Myocyte (in vitro differentiated cells): ENCODE measurements at places on chromosomes 2 and 18.
A peak's percentile ranks its signal among the peaks of the same experiment; 100 is the strongest.

- DNase-seq = no peak
These were observed 226.3 kb downstream of the SH3RF3 start for GRCh38 chr2:109355192-109355843.

DNA sequence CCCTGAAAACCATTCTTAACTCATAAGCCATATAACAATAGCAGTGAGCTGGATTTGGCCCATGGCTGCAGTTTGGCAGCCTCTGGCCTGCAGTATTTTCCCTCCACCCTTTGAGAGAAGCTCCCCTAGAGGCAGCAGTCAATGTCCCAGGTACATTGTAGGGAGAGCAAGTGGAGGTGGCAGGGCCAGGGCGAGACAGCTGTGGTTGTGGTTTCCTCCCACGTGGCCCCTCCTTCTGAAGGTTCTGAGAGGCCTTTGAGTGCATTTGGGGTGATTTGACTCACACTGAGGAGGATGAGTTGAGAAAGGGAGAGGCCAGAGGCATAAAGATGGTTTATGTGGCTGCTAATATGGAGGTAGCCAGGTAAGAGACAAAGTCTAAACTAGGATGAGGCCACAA, 45.5 kb upstream of the LDAH start:
- DNase-seq = no peak

DNA sequence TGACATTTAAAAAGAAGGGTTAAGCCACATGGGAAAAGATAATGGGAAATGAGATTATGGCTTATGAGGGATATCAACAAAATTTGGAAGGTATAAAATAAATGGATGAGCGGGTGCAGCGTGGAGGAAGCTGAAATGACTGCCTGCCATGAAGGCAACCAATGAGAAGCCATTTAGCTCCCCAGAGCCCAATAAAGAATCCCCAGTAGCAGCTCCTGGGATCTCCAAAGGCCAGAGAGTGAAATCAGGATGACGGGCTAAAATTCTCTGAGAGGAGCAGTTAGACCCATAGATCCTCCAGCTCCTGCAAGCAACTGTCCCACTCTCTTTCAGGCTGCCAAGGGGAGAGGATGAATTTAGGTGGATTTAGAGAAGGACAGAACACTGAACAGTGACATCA, 12.9 kb upstream of the MAPRE3 start:
- no peak for DNase-seq

GRCh38 chr2:133146893-133147292, 421.4 kb downstream of the NCKAP5 start:
- peak; percentile 10 for DNase-seq

GRCh38 chr2:178412047-178412446, 38.9 kb downstream of the PRKRA start:
- DNase-seq = no peak

DNA sequence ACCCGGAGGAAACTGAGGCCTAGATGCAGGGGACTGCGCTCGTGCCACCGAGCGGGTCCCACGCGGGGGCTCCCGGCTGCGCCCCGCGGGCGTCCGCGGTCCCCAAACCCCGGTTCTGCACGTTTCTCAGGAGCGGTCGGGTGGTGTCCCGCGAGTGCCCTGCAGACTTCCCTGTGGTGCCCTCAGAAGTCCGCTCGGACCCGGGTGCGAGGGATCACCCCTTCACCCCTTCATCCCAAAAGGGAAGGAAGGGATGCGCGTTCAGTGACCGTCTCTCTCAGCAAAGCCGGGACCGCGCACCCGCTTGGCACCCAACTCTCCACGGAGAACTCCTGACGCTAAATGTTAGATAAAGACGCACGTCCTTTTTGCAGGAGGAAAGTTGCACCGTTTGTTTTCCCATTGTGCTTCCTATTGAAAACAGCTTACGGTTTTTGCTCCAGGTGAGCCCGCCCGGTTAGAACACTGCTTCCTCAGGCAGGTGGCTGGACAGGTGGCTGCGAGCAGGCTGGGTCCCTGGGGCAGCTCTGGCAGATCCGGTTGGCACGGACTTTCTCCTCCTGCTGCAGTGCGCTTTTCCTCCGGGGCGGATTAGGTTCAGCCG, 779 bp downstream of the DGKD start:
- DNase-seq = no peak

DNA sequence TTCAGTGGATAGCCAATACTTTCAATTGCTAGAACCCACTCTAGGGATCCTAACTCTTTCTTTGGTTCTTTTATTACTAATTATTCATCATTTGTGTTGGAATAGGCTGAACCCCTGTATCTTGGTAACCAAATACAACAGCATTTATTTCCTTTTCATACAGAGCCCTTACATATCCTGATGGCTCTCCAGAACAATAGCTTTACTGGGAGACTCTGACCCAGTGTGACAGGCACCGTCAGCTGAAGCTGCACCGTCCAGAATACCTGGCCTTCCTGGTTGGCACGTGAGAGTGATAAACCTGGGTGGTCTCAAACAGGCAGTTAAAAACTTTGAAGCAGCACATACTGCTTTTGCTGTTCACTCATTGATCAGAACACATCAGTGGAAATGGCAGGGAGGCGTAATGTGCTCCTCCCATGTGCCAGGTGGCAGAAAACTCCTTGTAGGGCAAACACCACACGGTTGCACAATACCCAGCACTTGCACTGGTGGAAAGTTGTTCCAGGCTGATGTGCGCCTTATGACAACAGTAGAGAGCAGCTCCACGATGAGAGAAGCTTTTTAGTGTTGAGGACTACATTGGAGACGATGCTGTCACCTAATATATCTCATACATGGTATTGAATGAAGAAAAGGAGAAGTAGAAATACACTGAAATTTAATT, 456.2 kb downstream of the PARD3B start:
- DNase-seq = no peak

- no peak for DNase-seq
These were observed 65.1 kb downstream of the SMIM21 start for GRCh38 chr18:75362435-75362834.

DNA sequence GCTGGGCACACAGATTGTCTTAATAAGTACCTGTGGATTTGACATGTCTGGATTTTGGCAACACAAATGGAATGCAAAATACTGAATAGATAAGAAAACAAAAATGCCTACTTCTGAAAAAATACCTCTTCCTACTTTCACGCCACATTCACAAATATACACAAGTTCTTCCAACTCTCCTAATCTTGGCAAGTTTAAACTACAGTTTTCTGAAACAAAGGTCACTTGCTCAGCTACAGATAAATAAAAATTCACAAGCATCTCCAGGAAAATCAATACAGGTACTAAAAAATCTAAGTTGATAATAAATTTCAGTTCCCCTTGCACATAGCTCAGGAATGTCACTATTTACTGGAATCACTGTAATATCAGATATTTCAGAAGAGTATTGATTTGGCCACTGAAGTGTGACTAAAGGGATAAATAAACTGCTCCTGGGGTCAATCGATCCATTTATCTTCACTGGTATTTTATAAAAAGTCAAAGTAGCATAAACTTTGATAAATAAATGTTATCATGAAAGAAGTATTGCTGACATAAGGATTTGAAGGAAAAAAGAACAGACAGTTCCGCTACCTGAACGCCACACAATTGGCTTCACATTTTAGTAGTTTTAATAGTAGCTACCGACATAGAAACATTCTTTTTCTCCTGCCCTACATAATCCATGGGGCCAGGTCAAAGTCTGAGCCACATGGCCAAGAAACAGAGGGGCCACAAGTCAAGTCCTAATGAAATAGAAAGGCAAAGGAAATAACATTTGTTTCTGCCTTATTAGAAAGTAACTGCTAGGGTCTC, 243.1 kb downstream of the AFF3 start:
- no peak for DNase-seq

DNA sequence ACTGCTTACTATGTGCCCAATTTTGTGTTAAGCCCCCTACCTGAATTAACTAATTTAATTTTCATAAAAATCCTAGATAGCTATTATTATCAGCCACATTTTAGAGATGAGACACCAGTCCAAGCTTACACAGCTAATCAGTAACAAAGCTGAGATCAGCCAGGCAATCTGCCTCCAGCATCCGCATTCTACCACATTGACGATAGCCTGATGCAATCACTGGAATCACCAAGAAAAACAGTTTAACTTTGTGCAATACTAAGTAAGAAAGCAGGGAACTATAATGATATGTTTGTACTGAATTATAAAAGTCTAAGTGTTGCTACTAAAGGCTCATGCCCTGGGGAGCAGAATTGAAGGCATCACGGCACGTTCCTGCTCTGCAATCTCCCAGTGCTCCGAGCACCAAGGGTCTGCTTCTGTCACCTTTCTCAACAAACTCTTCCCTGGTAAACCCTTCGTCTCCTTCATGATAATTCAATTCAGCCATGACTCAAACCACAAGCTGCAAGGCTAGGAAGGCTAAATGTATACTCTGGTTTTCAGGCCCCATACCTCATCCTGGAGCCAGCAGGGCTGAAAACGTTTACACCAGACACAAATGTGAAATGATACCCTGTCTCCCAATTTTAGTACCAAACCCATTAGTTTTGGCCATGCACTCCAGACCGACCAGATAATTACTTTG, 19.4 kb downstream of the KANSL3 start:
- no peak for DNase-seq

DNA sequence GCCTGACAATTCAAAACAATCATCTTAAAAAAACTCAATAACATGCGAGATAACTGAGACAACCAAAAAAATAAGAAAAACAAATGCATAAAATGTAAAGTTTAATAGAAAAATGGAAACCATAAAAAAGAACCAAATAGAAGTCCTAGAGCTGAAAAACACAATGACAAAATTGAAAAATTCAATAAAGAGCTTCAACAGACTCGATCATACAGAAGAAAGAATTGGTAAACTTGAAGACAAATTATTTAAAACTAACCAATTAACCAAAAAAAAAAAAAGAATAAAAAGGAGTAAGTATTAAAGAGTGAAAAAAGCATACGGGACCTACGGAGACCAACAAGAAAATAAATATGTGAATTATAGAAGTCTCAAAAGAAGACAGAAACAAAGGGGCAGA, 37.7 kb downstream of the GPC1 start:
- no peak for DNase-seq

GRCh38 chr2:207038299-207038698, 99.0 kb downstream of the CPO start:
- DNase-seq = no peak

- DNase-seq = no peak
These were observed 78.7 kb downstream of the FTCDNL1 start for GRCh38 chr2:199772035-199772976.

GRCh38 chr2:69017835-69018234, 4.9 kb downstream of the ANTXR1 start:
- DNase-seq = peak; percentile 66

DNA sequence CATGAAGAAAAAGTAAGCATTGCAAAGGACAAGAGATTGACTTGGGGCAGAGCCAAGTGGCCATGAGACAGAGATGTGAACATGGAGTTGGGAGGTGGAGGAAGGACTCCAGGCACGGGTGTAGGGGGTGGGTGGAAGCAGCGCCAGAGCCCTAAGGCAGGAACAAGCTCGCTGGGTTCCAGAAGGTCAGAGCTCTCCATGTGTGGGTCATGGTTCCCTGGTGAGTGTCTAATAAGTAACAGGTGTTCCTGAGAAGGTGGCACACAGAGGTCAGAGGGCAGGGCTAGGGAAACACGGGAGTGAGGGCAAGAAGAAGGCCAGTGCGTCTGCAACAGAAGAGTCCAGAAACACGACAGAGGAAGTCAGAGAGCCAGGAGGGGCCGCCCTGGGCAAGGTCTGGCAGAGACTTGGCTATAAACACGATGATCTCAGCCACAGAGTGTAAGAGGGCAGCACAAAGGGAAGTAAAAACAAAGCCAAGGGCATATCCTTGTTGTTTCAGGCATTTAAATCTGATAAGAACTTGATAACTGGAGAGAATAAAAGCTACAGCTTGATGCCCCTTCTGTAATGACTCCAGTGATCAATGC, 260.8 kb downstream of the TGIF1 start:
- peak; percentile 5 for DNase-seq

- peak; percentile 84 for DNase-seq
These were observed 97.1 kb upstream of the TMEM178A start for GRCh38 chr2:39568561-39569006.

GRCh38 chr18:74682141-74682990, 84.7 kb downstream of the ZNF407 start:
- peak; percentile 21 for DNase-seq

DNA sequence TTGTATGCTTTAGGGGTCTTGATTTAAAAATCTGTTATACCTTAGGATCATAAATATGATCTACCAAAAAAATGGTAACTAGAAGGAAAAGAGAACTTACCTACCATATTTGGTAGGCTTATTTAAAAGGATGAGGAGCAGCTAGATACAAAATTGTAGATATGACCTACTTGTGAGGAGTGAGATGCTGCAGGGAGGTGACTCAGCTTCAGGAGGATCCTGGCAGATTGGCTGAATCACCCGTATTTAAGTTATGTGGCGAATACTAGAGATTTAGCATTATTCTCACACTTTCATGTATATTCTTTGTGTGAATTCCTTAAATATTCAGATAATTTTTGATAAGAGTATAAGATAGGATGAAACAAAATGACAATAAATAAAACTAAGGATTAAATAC, 657.3 kb upstream of the LINC00305 start:
- DNase-seq = no peak

DNA sequence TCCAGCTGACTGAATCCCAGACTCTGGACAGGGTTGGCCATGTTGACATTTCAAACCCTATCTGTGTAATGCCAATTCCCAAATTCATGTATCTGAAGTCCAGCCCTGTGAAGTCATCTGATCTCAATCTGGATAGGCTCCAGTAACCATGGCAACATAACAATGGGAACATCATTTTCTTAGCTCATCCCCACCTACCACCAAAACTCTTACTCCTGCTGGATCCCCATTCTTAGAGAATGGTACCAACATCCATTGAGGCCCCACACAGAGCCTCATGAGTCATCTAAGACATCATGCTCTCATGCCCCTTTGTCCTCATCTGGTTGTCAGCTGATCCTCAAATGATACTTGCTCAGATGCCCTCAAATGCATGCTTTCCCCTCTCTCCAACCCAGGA, 58.9 kb upstream of the TEX51 start:
- peak; percentile 7 for DNase-seq

GRCh38 chr2:36568516-36569246, 29.3 kb downstream of the FEZ2 start:
- peak; percentile 47 for DNase-seq

GRCh38 chr2:22355816-22356433, 1029.1 kb upstream of the KLHL29 start:
- peak; percentile 0 for DNase-seq

- no peak for DNase-seq
These were observed 102.7 kb downstream of the CSRNP3 start for GRCh38 chr2:165572151-165572550.

DNA sequence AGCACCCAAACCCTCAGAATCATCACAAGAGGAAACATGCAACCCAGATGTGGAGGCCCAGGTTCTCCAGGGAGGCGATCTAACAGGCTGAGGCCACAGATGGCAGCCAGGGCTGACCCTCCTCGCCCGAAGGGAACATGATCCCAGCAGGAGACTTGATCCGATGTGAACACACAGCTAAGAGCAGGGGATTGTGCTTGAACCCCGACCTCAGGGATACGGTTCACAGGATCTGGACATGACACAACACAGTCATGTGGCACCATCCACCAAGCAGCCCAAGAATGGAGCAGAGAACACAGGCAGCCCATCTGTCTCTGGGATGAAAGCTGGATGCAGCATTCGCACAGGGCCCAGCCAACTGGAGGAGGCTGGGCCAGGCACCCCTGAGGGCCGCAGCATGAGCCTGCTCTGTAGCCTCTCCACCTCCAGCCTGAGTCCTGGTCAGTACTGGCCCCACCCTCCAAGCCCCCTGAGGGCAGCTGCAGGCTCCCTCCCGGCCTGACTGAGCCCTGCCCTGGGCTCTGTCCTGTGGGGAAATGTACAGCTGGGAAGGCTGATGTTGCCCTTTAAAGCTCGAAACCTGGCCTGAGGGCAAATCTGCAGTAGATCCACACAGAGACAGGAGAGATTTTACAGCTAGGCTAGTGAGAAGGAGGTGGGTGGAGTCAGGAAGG, 39.0 kb downstream of the AQP12A start:
- DNase-seq = no peak
